ENCODE measurements at places on chromosomes 4 and X.
A peak's percentile ranks its signal among the peaks of the same experiment; 100 is the strongest.

DNA sequence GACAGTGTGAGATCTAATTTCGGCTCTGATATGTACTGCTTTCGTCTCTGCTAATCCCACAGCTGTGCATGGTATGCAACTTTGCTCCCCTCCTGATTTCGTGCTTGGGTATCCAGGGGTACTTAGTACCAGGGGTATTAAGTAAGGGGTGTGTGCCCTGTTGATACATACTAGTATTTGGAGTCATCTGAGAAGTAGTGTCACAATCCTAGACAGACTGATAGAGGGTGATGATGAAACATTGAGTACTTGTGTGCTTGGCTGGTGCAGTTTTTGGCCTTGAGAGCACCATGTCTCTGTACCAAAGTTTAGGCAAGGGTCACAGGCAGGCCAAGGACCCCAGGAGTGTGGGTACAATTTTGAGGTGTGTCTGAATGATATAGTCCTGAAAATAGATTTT is 10.9 kb downstream of the GPAT3 start:
- no peak for DNase-seq

GRCh38 chr4:44535981-44536380 is 87.4 kb upstream of the KCTD8 start:
- DNase-seq: no peak

DNA sequence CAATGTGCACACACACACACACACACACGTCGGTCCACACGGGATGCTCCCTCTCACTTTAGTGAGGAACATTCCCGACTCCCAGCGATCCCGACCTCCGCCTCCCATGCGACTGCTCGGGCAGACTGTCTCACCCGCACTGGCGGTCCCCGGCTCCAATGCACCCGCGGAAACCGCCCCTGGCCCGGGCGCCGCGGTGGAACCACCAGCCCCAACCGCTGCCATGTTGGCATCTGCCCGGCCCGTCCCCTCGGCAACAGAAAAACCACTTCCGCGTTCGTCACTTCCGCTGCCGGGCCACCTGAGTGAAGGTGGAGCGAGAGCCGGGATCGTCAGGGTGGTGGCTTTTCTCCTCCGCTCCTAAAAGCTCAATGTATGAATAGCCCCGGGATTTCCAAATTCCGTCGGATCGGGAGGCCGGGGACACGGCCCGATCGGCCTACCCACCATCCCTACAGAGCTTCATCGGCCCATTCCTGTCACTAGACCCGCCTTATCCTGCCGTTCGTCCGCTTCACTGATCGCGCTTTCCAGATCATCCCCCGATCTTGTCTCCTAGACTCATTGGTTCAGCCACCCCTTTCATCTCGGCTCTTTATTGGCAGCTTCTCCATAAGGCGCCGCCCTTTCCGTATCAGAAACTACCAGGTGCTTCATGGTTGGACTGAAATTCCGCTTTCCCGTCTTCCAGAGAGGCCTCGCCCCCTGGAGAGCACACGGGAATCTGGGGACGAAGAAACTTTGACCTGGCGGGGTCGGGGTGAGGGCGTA is at the start of gene SLC35A2:
TSS of gene SLC35A2 (minus strand) at position 235 of the 771 bp plus-strand sequence. CDS start at position 225, 10 bp downstream.
- peak; percentile 74 for DNase-seq

- no peak for DNase-seq
These were observed 70.7 kb upstream of the TEX13C start for GRCh38 chrX:125248931-125249330.

DNA sequence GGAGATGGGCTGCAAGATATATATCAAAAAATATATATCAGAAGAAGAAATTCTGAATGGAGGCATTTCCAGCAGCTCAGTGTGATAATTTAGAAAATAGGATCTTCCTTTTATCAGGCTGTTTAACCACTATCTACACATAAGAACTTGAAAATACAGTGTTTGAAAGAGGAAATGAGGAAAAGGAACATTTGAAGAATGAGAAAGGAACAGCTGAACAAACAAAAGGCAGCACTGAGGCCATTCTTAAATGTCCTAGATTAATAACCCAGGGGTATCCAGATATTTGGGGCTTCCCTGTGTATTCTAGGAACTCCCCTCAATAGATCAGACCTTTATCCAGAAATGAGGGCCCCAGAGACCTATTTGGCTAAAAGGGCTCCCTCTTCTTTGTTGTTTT is 4.1 kb downstream of the SLC39A8 start:
- DNase-seq: no peak

- DNase-seq: no peak
These were observed 3.5 kb downstream of the CCDC22 start for GRCh38 chrX:49238735-49239134.

DNA sequence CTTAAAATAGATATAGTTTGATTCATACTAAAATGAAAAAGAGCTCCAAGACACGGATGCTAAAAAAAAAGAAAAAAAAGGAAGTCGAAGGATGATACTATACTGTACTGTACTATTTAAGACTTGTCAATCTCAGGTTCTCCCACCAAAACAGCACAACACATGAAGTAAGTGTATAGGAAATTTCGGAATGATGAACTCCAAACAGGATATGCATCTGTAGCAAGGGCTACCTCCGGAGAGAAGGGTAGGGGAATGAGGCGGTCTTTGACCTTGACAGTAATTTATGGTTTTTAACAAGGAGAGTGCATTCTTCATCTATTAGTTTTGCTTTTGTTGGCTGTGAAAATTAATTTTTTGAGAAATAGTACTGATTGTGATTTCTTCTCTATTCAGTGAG is 541 bp upstream of the FIP1L1 start:
- DNase-seq: no peak

DNA sequence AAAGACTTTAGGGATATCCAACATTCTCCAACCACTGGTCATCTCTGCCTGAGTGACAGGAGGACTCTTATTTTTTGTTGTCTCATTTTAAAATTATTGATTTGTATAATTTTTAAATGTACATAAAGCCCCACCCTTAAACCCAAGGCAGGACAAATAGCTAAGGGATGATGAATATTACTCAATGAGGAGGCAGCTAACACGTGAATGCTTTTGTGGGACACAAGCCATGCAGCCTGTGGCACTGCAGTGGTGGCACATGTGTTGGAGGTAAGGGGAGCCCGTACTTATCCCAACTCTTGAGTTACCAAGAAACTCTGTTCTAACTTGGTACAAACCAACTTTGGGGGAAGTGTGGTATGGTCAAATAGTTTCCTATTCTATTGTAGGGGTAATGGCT is 19.5 kb downstream of the MID1IP1 start:
- DNase-seq: no peak

DNA sequence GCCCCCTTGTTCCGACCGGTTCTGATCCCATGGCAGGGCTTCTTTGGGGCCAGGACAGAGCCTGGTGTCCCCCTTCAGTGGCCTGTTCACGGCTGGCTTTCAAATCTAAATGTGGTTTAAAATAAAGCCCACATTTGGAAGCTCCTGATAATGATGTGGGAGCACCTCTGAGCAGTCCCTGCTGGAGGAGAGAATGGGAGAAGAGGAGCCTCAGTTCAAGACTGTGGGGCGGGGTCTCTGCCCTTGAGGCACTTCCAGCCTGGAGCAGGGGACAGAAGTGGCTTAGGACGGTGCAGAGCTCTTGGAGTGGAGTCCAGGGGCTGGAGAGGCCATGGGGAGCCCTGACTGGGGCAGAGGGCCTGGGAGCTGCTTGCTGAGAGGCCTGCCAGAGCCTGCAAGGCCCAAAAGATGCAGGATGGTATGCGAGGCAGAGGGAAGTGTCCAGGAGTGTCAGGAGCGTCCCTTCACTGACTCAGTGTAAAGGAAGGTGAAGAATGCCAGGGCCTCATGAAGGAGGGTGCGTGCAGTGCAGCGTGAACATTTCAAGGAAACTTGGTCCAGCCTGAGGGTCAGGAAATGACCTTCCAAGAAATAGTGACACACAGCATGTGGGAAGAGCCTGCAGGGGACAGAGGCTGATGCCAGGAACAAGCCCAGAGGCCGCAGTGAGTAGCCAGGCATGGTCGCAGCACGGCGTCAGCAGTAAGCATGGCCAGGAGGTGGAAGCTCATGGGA is 21.1 kb upstream of the TADA2B start:
- DNase-seq: no peak

DNA sequence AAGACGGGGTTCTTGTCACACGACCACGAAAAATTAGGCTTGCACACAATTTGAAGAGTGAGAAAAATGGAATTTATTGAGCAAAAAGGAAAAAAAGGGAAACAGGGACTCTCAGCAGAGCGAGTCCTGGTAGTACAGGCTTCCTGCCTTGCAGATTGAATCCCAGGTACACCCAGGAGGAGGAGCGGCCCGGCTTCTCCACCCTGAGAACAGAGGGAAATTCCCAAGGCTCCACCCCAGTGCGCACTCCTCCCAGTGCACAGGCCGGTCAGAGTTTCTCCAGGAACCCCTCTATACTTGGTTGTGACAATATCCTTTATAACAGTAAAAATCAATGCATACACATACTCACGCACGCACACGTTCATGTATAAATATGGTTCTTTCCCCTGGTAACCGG is 22.0 kb downstream of the SLC4A4 start:
- no peak for DNase-seq

GRCh38 chr4:26320538-26321372 is at the start of gene RBPJ:
TSS of gene RBPJ (plus strand) at chr4:26321014. CDS start at chr4:26321029, 15 bp downstream.
- DNase-seq: peak; percentile 62

DNA sequence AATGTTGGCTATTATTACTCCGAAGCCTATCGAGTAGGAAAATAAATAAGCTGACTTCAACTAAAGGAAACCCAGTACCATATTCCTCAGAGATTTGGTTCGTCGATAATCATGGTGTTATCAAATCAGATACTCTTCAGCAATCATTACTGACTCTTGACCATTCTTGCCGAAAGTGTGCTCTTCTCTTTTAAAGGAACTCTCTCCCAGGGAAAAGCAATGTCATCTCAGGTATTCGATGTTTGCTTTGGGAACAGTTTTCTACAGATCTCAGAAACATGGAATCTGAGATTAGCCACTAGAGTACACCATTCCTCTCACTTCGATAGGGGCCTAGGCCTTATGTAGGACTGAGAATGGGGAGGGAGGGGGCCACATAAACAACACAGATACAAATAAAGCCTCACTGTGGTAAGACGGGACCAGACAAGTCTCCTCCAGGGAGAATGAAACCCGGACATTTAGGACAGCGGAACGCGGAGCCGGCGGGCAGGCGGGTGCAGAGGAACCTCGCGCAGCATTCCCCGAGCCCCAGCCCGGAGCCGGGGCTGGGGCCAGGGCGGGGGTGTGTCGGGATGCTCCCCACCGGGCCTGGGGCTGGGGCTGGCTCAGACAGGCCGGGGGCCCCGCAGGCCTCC is 581 bp downstream of the DNAJB14 start:
- DNase-seq: no peak

GRCh38 chr4:183411291-183411861 is 33.1 kb upstream of the CDKN2AIP start:
- DNase-seq: no peak

GRCh38 chr4:184444953-184445309 is 29.4 kb downstream of the IRF2 start:
- DNase-seq: no peak

DNA sequence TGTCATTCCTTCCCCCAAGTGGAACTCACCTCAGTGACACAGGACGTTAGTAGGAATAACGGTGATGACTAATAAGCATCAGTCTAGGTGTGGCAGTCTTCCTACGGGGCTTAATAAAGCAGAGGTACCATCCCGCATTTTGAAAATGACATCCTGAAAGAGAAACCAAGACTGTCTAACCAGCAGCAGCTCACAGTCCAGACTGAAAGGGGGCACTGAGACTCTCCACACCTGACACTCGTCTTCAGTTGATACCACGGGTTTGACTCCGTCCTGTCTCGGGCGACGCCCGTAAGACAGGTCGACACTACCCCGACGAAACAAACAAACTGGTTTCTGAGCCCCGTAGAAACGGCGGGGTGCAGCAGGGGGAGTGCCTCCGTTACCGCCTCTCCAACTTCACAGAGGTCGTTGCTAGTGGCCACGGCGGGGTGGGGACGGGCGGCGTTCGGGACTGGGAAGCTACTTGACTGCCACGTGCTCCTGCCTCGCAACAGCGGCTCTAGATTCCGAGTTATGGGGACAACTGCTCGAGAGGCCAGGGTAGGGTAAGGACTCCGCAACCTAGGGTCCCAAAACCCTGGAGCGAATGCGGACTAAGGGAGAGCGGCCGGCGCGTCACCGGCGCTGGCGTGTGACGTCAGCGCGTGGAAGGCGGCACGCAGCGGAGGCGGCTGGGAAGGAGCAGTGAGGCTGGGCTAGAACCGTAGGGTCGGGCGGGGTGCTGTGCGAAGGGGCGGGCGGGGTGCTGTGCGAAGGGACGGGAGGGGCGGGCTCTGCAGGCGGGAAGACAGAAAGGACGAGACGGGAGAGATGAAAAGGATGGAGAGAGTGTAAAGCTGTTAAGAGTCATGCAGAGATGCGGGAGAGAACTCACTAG is at the start of gene NEK1:
TSS of gene NEK1 (minus strand) at position 593 of the 880 bp plus-strand sequence. CDS start 9,953 bp downstream, outside the sequence.
- DNase-seq: peak; percentile 71

DNA sequence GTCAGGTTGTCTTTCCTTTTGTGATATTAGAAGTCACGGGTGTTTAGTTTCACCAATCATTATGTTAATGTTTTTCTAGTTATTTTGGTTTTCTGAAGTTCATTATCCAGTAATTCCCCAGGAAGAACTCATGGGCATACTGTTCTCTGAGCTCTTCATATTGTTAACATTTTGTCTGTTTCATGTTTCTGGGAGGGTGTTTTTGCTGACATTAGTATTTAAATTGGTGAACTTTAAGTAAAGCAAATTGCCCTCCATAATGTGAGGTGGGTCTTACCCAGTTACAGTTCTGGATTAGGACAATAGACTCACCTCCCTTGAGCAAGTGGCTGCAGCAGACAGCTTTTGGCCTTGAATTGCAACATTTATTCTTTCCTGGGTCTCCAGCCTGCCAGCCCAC is 163.4 kb downstream of the GPAT3 start:
- DNase-seq: no peak

- no peak for DNase-seq
These were observed 113.9 kb downstream of the CT47B1 start for GRCh38 chrX:120761810-120762209.

DNA sequence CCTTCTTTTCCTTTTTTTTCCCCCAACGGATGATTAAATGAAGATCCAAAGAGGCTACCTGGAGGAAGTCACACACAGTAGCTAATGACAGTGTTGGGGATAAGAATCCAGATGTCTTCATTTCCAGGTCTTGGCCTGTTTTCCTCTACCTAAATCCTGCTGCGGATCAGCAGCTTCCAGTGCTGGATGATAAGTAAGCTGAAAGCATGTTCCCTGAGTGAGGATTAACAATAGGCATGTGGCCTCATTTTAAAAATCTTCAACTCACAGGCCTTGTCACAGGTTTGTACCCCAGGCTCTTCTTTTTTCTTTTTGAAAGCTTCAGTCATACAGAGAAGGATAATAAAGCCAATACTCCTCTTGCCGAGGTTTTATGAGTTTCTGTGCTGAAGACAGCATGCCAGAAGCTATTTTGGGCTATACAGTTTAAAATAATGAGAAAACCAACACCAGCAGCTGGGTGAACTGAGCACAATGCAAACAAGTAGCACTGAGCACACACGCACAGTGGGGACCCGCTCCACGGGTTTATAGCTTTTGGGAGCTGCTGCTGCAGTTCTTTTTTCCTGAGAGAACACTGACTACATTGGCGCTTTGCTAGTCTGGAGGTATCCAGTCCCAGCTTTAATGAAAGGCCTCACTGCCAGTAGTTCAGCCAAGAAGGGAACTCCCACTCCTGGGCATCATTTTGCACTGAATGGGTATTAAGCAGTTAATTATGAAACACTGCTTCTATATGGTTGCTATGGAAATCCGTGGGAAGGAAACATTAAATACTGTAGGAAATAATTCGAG is 184.2 kb upstream of the CTSO start:
- DNase-seq: no peak

Measured in stimulated activated CD8-positive, alpha-beta memory T cell treated with anti-CD3 and anti-CD28 coated beads, Interleukin-7, amount 100 ng/mL, for 1 hour (primary cell).